ENCODE measurements at places on chromosomes 4 and X.

DNA sequence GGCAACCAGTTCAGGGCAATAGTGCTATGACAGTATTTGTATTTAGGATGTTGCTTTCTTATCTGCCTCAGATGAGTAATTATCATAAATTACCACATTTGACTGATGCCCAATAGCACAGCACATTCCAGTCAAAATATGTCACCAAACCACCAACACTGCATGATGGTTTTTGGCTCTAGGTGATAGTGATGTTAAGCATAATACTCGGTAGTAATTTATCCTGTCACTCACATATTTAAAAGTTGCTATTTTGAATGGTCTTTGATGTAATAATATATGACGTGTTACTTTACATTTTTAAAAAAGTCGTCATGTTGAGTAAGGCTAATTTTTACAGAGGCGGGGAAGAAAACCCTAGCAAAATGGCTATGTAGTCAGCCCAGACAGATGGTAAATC lies 42.5 kb downstream of the UNC5C start:
- no peak for DNase-seq

DNA sequence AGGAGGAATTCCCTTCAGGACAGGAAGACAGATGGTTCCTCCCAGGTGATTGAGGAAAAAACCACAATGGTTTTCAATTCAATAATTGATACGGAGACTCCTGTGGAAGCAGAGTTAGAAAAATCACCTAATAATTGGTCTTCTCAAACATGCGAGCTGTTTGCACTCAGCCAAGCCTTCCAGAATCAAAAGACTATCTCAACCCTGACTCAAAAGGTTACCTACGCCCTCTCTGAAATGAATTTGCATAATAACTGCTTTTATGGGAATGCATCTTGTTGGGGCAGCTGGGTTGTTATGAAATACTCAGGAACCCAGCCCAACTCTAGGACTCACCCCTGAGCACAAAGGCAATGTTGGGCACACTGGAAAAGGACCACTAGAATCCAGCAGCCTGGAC lies 66.9 kb upstream of the ARSJ start:
- no peak for DNase-seq

- DNase-seq = no peak
These were observed 274.6 kb downstream of the ANKRD50 start for GRCh38 chr4:124437853-124438495.

GRCh38 chr4:89008166-89008565 lies 48.8 kb downstream of the FAM13A start:
- DNase-seq = no peak

DNA sequence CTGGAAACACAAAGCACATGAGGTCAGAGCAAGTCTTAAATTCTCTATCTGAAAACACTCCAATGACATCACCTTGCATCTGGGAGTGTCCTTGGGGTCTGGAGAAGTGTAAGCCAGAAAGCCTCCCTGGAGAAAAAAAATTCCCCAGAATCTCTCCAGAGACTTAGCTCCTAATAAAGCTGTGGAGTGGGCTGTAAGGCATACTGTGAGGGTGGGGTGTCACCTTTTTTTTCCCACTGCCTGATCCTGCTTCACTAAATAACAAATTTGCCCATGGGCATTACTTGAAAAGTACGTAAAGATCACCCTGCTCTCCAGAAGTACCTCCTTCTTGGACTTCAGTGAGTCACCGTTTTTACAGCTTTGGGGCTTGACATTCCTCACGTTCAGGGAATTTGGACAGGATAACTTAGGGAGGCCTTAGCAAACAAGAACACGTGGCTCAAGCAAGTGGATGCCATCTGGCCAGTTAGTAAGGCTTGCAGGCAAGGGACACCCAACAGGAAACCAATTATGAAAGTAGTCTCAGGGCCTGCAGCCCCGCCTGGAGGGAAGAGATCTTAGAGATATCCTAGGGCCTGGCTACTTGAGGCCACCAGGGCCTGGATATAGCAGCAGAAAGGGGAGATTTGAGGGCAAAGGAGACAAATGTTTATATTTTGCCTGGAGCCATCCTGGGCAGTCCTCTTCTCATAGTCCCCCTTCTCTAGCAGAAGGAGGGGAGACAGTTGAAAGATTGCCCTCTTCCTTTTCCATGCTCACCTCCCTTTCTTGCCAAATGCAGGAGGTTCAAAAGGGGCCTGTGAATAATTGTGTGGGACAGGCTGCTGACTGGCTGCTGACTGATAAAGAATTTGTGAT lies 60.1 kb upstream of the PLAC1 start:
- no peak for DNase-seq

DNA sequence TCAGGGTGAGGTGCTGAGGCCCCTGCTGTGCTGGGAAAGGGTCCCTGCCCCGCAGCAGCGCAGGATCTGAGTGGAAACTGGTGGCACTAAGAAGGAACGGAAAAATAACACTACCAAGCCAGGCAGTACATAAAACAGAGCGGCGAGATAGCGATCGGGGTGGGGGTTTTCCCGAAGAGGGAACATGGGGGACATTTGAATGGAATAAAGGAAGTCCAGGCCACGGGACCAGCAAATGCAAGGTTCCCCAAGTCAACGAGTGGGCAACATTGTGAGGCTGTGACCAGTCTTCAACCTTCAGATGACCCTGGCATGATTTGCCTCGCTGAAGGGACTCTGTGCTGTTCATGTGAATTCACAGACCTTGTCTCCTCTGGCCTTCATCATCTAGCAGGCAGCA lies 13.7 kb downstream of the MSX1 start:
- no peak for DNase-seq

DNA sequence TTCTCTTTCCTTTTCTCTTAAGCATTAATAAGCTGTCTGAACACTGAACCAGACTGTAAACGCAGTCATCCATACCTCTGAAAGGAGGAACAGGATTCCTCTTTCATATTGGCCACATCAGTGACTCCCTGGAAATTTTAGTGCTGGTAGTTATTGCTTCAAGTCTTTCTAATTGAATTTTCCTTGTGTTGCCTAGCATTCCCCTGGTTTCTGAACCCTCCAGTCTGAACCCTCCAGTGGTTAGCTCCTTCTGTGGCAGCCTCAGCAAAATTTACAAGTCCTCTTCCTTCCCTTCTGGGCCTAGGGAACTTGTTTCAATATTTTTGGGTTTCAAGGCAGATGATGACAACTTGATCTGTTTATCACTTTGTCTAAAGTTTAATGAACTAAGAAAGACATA lies 7.9 kb downstream of the SPARCL1 start:
- DNase-seq = no peak

GRCh38 chr4:159238631-159239030 lies 135.8 kb downstream of the RAPGEF2 start:
- no peak for DNase-seq

DNA sequence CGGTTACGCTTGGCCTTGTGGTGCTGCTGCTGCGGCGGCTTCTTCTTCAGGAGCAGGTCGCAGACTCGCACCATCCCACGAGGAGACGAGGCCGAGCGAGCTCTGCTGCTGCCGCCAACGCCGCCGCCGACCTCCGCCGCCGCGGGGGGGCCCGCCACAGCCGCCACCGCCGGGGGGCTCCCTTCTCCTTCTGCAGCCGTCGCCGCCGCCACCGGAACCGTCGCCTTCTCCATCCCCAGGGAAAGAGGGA lies 237 bp downstream of the ANKRD17 start:
- peak; percentile 57 for DNase-seq

GRCh38 chr4:102606846-102607450 lies 105.8 kb downstream of the NFKB1 start:
- DNase-seq = no peak

DNA sequence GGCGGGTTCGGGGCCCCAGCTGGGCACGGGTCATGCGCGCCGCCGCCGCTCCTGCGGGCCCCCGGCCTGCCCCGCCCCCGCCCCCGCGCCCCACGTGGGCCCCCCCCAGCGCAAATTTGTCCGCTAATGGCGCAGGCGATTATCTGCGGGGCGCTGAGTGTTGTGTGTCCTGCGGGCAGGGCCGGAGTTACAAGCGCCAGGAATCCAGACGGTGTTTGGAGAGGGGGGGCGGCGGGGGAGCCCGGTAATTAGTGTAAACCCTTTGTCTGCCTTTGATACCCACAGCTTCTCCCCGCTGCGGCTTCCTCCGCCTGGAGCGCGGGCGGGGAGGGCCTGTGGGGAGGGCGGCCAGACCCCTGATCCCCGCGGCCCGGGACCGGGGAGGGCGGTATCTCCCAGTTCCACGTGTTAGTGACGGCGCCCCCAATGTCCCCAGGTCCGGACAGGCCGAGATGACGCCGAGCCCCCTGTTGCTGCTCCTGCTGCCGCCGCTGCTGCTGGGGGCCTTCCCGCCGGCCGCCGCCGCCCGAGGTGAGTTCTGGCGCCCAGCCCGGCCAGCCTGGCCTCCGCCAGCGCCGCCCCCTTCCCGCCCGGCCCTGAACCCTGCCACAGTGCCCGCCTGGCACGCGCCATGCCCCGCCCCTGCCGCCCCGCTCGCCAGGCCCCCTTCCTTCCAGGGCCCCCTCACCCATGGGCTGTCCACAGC lies 761 bp downstream of the FGFRL1 start:
- DNase-seq = no peak

DNA sequence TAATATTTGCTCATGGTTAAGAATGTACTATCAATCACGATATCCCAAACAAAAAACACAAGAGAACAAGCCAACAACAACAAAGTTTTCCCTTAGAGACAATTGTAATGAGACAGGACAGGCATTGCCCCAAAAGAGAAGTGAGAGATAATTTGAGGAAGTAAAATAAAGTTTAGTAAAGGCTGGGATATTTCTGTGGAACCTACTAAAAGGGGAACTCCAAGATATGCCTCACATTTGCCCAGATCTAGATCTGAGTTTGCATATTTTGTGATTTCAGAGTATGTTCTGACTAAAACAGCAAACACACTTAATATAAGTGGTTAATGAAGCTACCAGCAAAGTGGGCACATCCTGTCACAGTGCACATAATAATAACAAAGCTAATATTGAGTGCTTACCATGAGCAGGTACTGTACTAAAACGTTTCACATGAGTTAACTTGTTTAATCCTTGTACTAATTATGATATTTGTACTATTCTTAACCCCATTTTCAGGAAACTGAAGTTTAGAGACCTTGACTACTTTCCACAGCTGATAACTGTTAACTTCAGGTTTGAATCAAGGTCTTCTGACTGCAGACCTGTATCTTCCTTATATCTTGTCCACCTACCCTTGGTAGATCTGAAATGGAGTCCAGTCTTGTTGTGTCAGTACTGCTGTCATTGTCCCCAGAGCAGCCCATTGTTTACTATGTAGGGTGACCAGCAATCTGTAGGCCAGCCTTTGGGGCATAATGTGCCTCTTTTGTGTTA lies 26.0 kb upstream of the BMP2K start:
- DNase-seq = no peak

- DNase-seq = no peak
These were observed 5.0 kb upstream of the TSPAN5 start for GRCh38 chr4:98663226-98664006.

GRCh38 chr4:38318737-38319455 lies 345.1 kb upstream of the KLF3 start:
- peak; percentile 63 for DNase-seq

DNA sequence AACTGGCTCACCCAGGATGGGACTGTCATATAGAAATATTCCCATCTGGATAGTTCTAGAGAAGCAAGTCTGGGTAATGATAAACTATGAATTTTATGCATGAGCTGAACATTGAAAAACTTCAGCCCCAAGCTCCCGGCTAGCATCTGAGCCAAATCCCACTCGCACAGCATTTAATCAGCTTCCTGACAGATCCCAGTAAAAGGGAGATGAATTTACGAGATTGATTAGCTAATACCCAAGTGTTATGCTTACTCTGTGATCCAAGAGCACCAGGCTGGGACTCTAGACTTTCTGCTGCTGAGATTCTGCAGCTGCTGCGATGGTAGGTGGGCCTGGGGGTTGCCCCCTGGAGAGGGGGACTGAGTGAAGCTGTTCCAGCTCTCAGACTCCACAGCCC lies 28.0 kb downstream of the FRMPD3 start:
- no peak for DNase-seq

- no peak for DNase-seq
These were observed 265.3 kb upstream of the GK2 start for GRCh38 chr4:79673377-79673776.

DNA sequence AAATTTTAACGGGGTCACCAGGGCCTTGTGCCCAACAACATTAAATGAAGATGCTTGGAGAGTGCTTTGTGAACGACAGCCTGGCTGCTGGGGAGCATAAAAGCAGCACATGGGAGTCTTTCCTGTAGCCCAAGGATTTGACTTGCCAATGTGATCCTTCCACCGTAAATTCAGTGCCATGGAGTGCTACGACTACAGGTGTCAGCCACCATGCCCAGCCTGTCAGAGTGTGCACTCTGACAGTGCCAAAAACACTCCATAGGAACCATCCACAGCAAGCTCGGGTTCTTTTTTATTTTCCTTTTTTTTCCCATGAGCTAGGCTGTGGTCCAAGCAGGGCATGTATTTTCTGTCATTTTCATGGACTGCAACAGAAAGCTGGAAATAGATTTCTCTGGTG lies 156.9 kb downstream of the NLGN4X start:
- no peak for DNase-seq

DNA sequence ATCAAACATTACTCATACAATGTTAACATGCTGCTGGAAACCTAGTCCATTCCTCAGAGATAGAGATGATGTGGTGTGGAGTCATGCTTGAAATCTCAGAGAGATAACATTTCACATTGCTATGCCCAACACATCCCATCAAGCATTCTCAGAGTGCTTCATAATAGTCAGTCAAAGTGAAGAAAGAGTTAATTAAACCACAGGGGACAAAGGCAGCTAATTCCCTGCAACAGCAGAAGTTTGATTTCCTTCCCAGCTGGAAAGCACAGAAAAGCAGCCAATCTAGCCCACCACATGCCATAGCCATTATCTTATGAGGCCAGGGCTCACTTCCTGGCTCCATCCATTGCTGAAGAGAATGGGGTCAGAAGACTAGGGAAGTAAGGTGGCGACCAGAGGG lies 8.9 kb downstream of the KDR start:
- DNase-seq = no peak

DNA sequence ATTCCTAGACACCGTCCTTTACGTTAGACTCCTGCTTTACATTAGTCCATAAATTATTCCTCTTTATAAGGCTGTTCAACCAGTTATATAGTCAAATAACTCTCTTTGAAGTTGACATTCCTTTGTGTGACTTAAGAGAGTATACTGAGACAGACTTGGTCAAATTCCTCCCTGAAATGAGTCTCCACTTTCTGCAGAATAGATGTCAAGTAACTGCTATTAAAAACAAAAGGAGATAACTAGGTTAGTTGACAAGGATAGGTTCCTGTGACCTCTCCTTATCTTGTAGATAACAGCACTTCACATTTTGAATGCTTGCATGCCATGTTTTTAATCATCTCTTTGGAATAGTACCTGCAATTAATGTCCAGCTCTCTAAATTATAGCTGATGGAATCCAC lies 5.7 kb downstream of the GUCY1A1 start:
- no peak for DNase-seq
